ENCODE measurements at places on chromosomes 4 and X.

- no peak for DNase-seq
Observed at GRCh38 chr4:111960241-111960667, 185.0 kb upstream of the FAM241A start.

- DNase-seq = no peak
Observed at GRCh38 chrX:36684053-36684452, 324.1 kb upstream of the FAM47C start.

- DNase-seq = no peak
Observed at GRCh38 chr4:40453912-40454311, 118.8 kb downstream of the CHRNA9 start.

DNA sequence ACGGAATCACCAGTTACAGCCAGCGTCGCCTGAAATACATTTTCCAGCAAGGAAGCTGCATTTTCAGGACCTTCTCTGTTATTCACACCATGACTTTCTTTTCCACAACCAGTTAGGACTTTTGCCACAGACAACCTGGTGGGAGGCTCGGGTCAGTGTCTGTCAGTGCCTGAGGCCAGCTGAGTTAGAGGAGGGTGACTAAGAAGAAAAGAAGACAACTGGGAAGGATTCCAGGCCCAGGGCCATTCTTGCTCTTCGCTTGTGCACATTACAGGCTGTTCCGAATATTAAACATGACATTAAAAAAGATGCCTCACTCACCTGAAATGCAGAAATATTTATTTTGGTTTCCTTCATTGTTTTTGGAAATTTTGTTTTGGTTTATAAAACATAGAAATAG, 21.4 kb upstream of the CENPU start:
- DNase-seq = no peak

DNA sequence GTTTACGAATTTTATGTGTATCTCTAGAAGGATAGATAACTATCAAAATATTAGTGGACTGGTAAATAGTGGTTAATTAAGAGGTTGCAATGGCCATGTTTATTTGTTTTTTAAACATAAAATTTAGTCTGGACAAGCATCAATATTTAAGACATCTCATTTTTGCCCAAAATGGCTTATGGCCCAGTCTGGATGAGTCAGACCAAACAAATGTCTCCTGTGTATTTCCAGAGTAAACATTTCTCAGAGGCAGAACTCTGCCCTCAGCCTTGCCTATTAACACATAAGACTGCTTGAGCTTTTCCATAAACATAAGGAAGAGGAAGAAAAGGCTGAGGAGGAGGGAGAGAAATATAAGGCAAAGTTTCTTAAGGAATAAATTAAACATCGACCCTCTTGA, 277.1 kb upstream of the DIAPH2 start:
- DNase-seq = no peak

- no peak for DNase-seq
Observed at GRCh38 chr4:113677325-113677724, 84.2 kb downstream of the CAMK2D start.

GRCh38 chr4:38411981-38412536, 251.9 kb upstream of the KLF3 start:
- no peak for DNase-seq

DNA sequence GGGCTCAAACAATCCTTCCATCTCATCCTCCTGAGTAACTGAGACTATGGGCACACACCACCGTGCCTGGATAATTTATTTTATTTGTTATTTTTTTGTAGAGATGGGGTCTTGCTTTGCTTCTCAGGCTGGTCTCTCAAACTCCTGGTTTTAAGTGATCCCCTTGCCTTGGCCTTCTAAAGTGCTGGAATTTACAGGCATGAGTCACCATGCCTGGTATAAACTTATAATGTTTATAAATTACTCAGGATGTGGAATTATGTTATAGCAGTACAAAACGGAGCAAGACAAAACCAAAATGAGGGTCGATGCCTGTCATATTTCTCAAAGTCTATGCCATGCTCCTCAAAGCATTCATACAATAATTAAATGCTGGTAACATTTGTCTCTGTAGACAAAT, 29.8 kb upstream of the TEX13C start:
- DNase-seq = no peak

GRCh38 chr4:64305565-64306254, 103.5 kb downstream of the TECRL start:
- no peak for DNase-seq

GRCh38 chrX:153446636-153446936, 730 bp upstream of the TREX2 start:
- DNase-seq = no peak

DNA sequence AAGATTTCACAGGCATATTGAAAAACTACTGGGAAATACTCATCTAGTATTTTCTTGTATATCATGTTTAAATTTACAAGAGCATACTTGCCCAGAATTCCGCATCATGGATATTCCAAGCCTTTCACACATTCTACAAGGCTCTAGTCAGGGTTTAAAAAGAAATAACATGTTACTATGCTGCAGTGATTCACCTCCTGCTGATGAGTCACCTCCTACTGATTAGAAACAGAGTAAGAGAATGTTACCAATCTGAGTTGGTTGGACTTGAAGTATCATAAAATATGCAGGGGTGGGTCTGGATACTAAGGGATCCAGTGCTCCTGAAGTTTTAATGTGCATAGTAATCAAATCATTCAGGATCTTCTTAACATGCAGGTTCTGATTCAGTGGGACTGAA, 192.0 kb upstream of the ANK2 start:
- no peak for DNase-seq

DNA sequence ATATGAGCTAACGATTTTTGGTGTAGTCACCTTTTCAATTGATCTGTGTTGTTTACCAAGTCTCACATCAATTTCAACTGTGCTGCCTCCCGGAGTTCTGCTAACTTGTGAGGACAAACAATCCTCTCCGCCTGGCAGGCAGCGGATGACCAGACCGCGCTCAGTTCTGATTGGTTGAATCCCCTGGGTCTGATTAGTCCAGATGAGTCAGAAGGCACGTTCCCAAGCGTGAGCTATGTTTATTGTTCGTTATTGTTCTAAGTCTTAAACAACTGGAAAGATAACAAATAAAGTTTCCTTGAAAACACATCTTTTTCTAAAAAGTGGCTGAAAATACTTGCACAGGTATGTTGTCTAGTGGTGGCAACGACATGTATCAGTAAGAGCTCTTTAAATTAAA, 37.9 kb upstream of the TRPC3 start:
- DNase-seq = no peak

- DNase-seq = no peak
Observed at GRCh38 chr4:173498023-173498422, 32.0 kb downstream of the HAND2 start.

DNA sequence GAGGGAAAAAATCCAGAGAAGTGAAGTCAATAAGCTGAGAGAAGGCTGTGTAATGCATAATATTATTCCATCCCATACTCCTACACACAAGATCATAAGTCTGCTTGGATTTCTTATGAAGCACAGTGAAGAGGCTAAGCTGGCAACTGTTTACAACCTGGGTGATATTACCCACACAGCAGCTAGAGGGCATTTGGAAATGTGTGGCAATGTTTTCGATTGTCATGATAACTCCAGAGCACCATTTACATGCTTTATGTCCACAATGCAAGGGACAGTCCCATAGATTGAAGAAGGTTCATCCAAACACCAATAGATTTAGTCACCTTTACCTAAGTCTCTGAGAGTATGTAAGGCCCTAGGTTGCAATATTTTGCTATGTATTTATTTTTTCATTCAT, 412.2 kb downstream of the PPP3CA start:
- DNase-seq = no peak

Measured in substantia nigra (tissue), 51 donors.